Renal cortical epithelial cell (primary cell): ENCODE measurements at places on chromosomes 13 and 19.

DNA sequence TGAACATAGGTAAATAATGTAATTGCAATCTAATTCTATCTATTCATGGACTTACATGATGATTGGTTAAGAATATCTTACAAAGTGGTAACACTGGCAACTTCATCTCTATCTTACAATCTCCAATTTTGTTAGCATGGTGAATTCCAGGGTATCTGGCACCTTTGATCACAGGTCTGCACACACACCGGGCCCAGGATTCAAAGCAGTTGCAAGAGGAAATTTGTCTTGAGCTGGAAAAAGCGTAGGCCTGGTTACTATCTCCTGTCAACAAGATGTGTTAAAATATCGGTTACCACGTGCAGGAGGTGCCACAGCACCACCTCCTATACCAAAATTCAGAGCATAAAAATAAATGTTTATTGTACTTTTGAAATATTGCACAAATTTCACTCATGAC, 2428.4 kb downstream of the PCDH9 start:
- no peak for DNase-seq

GRCh38 chr19:46791944-46792343, 3.5 kb upstream of the SLC1A5 start:
- no peak for DNase-seq

DNA sequence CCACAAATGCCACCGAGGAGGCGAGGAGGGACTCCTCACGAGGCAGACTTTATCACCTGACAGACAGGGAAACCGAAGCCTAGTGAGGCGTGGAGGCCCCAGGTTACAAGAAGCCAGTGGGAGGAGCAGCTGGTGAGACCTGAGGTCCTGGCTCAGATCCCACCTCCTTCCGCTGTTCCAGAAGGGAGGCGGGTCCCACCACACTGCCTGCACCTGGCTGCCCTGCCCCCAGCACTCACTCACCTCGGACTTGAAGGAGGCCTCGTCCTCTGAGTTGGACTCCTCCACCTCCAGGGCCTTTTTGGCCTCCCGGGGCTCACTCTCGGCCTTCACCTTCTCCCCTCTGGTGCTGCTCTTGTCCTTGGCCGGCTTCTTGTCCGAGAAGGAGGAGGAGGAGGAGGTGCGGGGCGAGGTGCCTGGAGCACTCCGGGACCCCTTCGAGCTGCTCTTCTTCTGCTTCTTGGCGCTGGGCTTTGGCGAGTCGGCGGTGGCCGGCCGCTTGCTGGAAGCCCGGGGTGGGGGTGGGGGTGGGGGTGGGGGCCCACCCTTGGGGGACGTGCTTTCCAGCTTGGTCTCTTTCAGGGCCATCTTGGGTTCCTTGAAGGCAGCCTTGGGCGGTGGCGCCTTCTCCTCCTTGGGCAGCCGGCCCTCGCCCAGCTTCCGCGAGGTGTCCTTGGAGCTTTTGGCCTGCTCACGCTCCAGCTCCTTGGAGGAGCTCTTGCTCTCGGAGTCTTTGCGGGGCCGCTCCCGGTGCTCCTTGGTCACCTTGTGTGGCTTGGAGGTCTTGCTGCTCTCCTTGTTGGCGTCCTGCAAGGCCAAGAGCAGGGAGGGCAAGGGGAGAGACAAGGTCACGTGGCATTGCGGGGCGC, 57.7 kb downstream of the MLLT1 start:
- no peak for DNase-seq

DNA sequence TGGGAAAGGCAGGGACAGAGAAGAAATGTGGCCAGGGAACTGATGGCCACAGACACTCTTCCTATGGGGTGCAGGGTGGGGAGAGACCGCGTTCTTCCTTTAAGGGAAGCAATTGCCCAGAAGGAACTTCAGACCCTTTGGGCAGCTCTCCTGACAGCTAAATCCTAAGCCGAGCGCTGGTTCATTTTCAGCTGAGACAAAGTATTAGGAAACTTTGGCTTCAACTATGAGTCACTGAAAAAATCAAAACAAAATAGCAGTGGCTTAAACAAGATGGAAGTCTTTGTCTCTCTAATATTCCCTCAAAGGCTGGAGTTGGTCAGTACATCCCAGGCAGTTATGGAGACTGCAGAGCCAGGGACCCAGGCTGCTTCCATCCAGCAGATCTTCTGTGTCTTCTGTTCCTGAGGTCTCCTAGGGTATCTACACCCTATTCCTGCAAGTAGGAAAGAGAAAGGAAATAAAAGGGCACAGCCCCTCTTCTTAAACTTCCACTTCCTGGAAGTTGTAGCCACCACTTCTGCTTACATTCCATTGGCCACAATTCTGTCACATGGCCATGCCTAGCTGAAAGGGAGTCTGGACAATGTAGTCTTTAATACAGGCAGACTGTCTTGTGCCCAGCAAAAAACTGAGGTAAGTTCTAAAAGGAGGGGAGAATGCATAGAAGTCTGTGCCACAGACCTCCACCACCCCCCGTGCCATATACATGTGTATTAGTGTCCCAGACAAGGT, 163.5 kb downstream of the KATNAL1 start:
- peak; percentile 68 for DNase-seq

GRCh38 chr19:4657835-4658234, 12.3 kb downstream of the MYDGF start:
- no peak for DNase-seq

DNA sequence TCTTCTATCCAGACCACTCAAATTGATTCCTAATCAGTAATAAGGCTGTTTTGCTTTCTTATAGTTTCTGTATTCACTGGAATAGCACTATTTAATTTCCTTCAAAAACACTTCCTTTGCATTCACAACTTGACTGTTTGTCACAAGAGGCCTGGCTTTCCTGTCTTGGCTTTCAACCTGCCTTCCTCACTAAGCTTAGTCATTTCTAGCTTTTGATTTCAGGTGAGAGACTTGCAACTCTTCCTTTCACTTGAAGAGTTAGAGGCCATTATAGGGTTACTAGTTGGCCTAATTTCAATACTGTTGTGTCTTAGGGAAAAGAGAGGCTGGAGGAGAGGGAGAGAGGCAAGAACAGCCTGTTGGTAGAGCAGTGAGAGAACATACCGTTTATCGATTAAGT, 47.0 kb downstream of the SACS start:
- DNase-seq = no peak

- peak; percentile 74 for DNase-seq
These were observed 809 bp downstream of the MISP start for GRCh38 chr19:751501-752341.

DNA sequence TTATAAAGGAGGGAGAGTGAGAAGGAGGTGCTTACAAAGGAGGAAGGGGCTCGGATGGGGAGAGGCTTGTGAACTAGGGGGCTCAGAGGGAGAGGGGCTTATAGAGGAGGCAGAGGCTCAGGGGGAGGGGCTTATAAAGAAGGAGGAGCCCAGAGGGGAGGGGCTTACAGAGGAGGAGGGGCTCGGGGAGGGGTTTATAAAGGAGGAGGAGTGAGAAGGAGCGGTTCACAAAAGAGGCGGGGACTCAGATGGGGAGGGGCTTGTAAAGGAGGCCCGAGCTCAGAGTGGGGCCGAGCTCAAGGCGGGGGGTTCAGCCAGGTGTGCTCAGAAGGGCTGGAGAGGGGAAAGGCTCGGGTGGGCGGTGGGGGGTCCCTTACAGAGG, 500 bp downstream of the SMIM24 start:
- DNase-seq = no peak

- no peak for DNase-seq
These were observed 69.9 kb upstream of the RAP2A start for GRCh38 chr13:97364031-97364430.

GRCh38 chr19:18972301-18972811, 31.3 kb upstream of the HOMER3 start:
- DNase-seq = no peak

DNA sequence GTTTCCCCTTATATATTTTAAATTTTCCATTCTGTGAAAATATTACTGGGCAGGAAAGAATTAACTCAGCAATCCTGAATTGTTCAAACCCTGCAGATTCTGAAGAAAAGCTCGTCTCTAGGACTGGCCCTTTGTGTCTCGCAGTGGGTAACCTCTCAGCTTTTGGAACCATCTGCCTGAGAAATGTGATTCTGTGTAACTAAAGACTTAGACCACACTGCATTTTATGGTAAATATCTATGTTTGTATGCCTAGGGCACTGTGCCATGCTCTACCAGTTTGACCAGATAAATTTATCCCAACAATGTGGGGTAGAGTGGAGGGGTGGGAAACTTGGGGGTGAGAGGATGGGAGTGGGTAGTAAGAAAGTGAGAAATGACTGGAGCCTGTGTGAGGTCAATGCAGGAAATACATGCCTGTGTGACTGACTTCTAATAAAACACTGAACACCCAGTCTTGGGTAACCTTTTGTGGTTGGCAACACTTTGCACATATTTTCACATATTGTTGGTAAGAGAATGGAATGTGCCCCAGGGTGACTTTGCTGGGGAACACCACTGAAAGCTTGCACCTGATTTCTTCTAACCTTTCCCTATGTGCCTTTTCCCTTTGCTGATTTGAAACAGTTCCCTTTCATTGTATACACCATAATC, 1181.9 kb downstream of the OLFM4 start:
- peak; percentile 94 for DNase-seq

DNA sequence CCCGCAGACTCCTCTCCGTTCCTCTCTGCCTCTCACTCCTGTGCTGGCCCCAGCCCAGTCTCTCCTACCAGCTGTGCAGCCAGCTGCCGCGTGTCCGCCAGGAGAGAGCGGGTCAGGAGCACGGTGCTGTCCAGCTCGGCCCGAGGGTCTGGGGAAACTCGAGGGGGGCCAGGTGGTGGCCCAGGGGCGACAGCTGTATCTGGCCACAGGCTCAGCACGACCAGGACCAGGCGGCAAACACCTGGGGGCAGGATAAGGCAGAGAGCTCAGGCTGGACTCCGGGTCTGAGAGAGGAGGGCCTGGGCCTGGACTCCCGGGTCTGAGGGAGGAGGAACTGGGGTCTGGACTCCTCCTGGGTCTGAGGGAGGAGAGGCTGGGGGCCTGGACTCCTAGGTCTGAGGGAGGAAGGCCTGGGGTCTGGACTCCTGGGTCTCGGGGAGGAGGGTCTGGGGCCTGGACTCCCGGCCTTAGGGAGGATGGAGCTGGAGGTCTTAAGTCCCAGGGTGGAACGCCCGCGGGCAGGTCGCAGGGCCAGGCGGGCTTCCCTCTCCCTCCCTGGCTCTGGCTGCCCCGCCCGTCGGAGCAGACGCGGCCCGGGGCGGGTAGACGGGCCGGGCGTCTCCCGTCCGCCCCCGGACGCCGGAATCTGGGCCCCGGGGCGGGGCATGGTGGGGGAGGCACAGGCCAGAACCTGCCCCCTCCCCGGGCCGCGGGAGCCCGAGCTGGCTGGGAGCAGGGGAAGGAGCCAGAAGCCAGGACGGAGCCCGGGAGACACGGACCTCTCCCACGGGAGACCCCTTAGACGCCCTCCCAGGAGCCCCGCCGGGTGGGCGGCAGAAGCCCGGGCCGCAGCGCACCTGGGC, 1.3 kb downstream of the IL11 start:
- no peak for DNase-seq

DNA sequence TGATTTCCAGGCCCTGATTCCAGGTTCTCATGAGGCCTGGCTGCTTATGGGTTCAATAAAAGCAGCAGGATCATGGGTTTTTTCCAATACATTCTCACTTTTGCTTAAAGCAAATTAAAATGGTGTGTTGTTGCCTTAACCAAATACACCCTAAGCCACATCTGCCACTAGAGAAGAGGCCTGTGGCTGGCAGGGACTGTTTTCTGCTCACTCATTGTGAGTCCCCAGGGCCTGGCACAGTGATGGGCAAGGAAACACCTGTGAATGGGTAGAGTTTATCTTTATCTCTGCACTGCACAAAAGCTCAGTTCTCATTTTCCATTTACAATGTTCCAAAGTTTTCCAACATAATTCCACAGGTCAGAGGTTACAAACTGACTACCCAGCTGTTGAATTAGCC, 726.0 kb downstream of the UQCRFS1 start:
- DNase-seq = no peak

DNA sequence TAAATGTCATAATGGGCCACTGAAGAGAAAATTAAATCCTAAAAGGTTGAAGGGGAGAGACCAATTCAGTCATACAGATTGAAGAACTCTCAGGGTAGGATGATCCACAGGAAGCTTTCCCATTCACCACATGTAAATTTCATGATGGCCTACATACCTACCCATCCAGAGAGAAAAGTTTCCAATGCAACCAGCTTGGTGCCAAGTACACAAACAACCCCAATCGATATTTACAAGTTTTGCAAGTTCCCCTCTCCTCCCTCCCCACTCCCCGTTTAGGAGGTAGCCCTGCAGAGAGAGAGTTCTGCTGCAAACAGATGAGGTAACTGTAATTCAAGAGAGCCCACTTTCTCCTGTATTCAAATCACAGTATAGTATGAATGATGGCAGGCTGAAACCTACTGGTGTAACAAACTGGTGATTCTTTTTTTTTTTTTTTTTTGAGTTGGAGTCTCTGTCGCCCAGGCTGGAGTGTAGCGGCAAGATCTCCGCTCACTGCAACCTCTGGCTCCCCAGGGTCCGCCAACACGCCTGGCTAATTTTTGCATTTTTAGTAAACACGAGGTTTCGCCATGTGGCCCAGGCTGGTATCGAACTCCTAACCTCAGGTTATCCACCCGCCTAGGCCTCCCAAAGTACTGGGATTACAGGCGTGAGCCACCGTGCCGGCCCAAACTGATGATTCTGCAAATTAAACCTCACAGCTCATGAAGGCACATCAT, 14.4 kb downstream of the FOXO1 start:
- no peak for DNase-seq

DNA sequence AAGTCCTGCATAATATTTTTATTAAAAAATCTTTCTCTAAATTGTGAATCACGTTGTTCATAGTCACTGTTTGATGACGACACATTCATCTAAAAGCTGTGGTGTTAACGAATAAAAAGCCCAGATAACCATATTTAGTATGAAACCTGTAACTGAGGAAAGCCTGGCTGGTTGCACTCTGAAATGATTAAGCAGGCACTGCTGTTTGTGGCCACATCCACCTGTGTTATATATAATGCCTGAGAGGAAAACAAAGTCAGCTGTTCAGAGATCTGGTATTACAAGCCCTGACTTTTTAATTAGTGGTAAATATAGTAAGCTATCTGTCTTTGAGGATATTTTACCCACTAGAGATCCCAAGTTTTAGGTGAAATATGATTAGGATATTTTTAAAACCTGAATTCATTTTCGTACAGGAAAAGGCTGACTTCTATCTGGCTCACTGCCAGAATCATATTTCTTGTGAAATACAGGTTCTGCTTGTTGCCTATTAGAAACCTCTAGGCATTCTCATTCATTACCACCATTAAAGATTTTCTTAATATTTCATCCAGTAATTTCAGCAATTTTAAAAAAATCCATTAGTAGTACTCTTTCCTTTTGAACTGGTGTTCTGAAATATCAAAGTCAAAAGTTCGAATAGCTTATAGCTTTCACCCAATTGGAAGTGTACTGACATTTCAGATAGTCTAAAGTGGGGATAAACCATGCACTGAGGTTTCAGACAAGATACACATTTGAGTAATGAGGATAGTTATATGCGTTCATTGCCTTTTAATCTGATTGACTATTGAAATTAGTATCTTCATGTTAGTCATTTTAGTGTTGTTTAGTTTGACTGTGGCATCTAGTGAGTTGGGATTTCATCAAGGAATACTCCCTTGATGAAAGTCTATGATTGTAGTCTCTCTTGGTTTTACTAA, 79.7 kb downstream of the LMO7 start:
- peak; percentile 18 for DNase-seq

GRCh38 chr13:22451327-22451741, 729.4 kb upstream of the SGCG start:
- DNase-seq = peak; percentile 41

GRCh38 chr13:43874504-43875092, 4.9 kb downstream of the CCDC122 start:
- DNase-seq = peak; percentile 59
